Stimulated activated CD8-positive, alpha-beta memory T cell treated with anti-CD3 and anti-CD28 coated beads, Interleukin-4, amount 100 ng/mL, for 1 hour (primary cell): ENCODE measurements at places on chromosomes 5 and 9.

- no peak for DNase-seq
Measured at GRCh38 chr5:37111426-37112382, 137.5 kb downstream of the CPLANE1 start.

DNA sequence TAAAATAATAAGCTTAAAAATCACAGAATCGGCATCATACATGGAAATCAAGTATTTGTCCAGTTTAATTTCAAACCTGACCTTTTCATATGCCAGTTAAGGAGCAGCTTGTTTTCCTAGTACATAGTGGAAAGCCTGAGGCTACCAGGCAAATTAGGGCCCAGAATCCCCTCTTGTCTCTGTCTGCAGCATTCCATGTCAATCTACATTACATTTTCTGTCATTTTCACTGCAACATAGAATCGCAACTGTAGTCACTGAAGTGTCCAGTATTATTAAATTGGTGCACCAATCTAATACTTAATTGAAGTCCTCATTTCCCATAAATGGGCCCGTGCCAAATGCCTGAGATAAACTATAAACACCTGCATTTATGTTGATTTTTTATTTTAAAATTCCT, 1352.2 kb upstream of the ACO1 start:
- DNase-seq: no peak

- peak; percentile 46 for DNase-seq
Measured at GRCh38 chr9:122122903-122123632, 30.0 kb upstream of the TTLL11 start.

GRCh38 chr9:136171801-136172411, 33.0 kb downstream of the LHX3 start:
- DNase-seq: no peak

DNA sequence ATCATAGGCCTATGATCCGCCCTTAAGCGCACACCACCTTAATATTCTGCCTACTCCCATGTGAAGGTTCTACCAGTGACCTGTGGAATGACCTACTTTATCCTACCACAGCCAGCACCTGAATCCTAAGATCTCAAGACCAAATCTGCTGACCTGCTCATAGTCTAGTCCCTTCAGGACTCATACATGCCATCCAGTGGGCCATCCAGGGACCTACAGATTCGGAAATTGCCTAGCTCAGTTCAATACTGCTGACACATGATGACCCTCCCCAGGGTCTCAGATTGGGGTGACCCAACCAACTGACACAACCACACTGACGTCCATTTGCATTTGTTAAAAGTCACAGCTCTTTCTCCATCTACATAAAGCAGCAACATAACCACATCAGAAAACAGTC, 443.8 kb upstream of the ST8SIA4 start:
- DNase-seq: no peak

- no peak for DNase-seq
Measured at GRCh38 chr5:151363673-151364072, 16.3 kb upstream of the SLC36A2 start.

DNA sequence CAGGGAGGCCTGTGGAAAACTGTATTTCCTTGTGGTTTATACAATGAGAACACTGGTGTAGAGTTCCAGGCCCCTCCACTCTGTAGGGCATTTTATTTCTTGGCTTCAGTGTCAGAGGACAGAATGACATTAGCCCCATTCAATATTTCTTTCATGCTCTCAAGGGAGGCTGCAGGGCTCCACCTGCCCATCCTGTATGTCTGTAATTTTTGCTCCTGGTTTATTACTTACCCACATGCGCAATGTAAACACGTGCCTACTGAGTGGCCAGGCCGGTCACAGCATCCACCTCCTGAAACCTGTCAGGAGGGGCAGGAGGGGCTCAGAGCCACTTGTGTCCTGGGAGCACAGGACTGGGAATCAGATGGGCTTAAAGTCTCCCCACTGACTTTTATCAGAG, 82.4 kb downstream of the GADD45G start:
- DNase-seq: no peak

GRCh38 chr9:96620832-96621269, 1.2 kb upstream of the CDC14B start:
- DNase-seq: no peak

DNA sequence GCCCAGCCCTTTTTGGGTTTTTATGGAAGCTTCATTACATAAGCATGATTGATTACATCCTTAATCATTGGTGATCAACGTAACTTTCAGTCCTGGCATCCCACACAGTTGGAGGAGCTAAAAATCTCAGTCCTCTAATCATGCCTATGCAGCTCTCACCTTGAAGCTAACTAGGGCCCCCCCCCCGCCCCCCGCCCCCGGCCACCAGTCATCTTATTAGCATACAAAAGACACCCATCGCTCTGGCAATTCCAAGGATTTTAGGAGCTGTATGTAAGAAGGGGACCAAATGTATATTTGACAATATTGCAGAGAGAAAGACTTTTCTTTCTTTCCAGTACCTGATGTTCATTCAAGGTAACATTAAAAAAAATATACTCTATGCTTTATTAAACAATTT, 19.0 kb downstream of the ENC1 start:
- DNase-seq: no peak

DNA sequence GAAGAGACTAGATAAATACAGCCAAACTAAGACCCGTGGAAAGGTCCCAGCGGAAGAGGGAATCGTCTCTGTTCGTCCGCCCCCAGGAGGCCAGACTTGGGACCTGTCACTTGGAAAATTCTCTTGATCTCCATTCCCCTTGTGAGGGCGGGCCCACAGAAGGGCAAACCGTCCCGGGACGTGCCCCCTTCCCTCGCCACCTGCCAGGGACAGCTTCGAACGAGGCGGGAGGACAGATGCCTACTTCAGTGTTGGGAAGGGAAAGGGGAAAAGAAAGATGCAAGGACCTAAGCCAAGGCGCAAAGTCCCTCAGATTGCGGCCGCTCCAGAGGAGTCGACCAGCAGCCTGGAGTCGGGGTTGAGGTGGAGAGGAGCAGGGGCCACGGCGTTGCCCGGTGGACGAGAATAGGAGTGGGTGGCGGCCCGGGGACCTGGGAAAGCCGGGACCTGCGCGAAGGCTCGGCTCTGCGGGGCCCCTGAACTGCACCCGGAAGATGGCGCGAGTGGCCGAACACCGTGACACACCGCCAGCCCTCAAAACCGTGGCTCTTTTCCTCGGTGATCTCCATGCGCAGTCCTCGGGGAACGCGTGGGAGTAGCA, 4.4 kb upstream of the EBF1 start:
- no peak for DNase-seq

GRCh38 chr5:143653256-143653655, 158.7 kb upstream of the HMHB1 start:
- no peak for DNase-seq
